ENCODE measurements at places on chromosomes 12 and 14.

GRCh38 chr12:25740617-25741016 is 187.5 kb upstream of the LMNTD1 start:
- no peak for DNase-seq

- DNase-seq: no peak
These were observed 226.6 kb upstream of the EGLN3 start for GRCh38 chr14:34177466-34177865.

DNA sequence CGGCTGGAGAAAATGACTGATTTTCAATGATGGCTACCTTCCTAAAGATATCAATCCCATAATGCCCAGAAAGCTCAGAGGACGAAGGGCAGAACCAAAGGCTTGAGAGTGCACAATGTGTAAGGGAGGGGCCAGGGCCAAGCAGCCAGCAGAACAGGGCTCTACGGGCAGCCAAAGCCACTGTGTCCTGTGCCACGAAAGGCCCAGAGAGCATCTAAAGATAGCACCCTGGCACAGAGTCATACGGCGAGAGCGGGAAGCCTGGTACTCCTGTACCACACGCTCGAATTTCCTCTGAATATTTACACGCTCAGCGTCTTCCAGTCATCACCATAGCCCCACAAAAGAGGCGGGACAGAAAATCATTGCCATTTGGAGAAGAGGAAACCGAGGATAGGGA is 39.5 kb downstream of the PRMT8 start:
- no peak for DNase-seq

- DNase-seq: no peak
These were observed 14.0 kb upstream of the KCNH3 start for GRCh38 chr12:49524660-49525324.

GRCh38 chr12:51391283-51392123 is at the start of gene GALNT6:
TSS of gene GALNT6 (minus strand) at chr12:51391406. CDS start at chr12:51379781, 11,625 bp downstream.
- DNase-seq: peak; percentile 21
